ENCODE measurements at places on chromosomes 13 and 19.
A peak's percentile ranks its signal among the peaks of the same experiment; 100 is the strongest.

DNA sequence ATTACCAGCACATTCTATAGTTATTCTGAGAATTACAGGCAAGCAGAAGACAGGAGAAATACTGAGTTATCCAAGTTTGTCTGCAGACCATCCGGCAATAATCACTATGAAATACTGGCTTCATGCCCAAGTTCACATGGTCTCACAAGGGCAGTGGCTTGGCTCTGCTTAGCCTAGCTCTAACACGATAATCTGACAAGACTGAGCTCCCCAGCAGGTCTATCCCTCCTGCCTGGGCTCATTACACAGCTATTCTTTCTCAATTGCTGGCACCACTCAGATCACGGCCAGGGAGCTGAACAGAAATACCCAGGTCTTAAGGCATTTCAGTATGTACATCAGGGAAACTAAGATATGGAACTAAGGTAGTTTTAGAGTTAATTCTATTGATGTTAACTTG, 361.6 kb upstream of the PCDH20 start:
- DNase-seq: no peak

DNA sequence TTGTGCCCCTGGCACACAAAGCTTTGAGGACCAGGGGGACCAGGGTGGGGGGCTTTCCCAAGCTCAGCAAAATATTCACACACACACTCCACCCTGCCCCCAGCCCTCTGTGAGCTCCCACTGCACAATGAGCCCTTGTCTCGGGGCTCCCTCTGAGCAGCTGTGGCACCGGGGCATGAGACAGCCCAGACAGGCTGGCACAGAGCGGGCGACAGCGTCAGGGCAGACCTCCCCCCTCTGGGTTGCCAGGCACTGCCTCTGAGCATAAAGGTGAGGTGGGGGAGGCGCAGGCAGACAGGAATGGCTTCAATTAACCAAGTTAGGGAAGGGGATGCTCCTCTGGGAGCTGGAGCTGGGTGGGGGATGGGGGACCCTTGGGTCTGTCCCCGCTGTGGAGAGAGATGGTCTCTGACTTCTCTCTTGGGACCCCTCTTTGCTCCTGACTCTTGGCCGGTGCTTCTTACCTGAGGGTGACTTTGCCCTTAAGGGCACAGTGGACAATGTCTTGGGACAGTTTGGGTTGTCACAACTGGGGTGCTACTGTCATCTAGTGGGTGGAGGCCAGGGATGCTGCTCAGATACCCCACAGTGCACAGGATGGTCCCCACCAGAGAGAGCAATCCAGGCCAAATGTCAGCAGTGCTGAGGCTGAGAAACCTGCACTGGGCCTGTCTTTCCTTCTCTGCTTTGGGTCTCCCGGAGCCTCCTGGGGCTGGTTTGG, 30.3 kb downstream of the LYL1 start:
- DNase-seq: no peak

DNA sequence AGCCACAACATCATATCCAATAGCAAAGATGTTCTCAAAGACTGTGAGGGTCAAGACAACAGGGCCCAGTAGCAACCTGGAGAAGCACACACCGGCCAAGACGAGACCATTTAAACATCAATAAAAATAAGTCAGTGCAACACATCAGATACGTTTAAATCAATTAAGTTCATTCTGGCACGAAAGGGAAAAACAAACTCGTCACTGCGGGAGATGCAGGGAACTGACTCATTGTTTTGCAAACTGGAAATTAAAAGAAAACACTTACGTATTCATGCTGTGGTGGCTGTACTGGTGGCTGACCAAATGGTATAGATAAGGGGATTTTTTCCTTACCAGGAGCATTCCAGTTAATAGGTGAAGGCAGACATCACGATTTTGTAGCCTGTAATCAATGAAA, 26.3 kb upstream of the SLC15A1 start:
- no peak for DNase-seq

GRCh38 chr13:51832471-51833152, 12.4 kb downstream of the TMEM272 start:
- peak; percentile 14 for DNase-seq

GRCh38 chr19:9622531-9622930, 1.5 kb upstream of the ZNF561 start:
- peak; percentile 0 for DNase-seq

DNA sequence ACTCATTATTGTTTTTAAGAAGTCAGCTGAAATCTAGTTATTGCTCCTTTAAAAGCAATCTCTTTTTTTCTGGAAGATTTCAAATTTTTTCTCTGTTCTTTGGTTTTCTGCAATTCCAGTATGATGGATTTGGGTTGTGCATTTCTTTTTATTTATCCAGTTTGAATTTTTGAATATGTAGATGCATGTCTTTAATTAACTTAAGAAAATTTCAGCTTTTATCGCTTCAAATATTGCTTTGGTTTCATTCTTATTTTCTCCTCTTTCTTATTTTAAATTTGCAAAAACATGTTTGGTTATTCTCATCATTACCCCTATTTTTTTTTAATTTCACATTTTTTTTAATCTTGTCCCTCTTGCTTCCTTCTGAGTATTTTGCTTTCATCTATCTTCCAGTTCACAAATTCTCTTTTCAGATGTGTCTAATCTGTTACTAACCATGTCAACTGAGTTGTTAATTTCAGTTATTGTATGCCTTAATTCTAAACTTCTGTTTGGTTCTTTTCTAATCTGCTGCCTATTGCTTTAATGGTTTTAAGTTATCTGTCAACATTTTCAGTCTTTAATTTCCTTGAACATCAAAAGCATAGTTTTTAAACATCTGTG, 56.8 kb downstream of the RAP2A start:
- DNase-seq: no peak

DNA sequence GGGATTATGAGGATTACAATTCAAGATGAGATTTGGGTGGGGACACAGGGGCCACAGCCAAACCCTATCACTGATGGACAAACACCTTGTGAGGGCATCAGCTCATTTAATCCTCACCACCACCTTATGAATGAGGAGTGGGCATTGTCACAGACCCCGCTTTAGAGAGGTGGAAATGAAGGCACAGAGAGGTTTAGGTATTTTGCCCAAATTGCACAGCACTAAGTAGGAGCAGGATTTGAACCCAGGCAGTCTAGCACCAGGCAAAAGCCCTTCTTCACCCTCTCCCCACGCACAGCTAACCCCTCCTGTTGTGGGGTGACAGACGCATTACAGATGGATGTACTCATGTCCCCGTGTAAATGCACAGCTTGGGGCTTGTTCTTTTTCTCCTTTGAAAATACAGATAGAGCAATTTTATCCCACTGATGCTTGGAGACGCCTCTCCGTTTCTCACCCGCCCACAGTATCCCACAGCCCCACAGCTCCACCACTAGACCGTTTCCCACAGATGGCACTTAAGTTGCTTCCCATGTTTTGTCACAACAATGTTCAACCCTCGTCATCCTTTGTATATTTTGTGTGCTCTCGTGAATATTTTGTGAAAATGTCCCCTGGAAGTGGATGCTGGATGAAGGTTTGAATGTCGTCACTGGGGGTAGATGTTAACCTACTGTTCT, 48.2 kb downstream of the ANKRD10 start:
- no peak for DNase-seq

DNA sequence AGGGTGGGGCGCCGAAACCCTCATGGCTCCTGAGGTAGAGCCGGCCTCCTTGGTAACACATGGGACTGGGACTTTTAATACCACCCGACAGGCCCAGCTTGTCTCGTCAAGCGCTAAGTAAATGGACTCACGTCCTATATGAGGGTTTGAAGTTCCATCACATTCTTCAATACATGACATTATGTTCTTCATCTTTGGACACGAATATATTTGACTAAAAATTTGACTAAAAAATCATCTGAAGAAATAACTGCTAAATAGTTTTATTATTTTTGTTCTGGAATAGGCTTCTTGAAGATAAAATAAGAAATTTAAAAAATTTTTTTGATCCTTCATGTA, 335 bp upstream of the ZNF607 start:
- DNase-seq: no peak

- no peak for DNase-seq
These were observed 9.7 kb upstream of the HSH2D start for GRCh38 chr19:16133818-16134217.

- no peak for DNase-seq
These were observed 72.4 kb upstream of the TSC22D1 start for GRCh38 chr13:44648392-44649103.

DNA sequence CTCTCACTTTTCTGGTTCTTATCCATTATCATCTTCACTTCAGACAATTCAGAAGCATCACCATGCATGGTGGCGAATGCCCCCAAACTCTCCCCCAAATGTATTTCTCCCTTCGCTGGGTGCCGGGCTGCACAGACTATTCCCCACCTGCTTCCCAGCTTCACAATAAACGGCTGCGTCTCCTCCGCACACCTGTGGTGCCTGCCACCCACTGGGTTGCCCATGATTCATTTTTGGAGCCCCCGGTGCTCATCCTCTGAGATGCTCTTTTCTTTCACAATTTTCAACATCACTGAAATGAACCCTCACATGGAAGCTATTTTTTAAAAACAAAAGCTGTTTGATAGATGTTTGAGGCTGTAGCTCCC, 2.8 kb upstream of the F10 start:
- no peak for DNase-seq

DNA sequence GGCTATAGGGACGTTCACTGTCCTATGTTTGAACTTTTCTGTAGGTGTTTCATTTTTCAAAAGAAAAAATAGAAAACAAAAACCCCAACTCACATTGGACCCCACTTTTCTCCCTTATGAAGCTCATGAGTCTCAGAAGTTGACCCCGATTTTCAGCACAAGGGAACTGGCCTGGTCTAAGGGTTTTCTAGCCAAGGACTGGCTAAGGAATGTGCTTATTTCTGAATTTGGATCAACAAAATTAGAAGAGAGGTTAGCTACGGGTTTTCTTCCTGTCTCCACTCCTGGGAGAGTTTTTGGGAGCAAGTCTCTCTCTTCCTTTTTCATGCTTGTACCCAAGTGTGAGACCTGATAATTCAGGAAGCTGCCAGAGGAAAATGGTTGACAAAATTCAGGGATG, 453.2 kb downstream of the KLF12 start:
- DNase-seq: no peak

- DNase-seq: no peak
These were observed 18.3 kb downstream of the KDM4B start for GRCh38 chr19:4987256-4987655.
